ENCODE measurements at places on chromosomes 5 and 9.

GRCh38 chr5:139105621-139106071 is 92.5 kb downstream of the SIL1 start:
- no peak for DNase-seq

DNA sequence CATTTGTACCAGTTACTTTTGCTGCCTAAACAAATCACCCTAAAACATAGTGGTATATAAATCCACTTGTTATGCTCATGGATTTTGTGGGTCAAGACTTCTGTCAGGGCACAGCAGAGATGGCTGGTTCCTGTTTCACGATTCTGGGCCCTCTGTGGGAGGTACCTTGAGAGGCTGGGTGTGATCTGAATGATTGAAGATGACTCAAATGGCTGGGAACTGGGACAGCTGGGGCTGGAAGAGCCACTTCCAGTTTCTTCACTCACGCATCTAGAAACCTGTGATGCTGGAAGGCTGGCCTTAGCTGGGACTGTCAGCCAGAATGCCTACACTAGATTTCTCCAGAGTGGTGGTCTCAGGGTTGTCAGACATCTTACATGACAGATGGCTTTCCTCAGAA is 88.1 kb downstream of the KIF4B start:
- DNase-seq = no peak

GRCh38 chr5:57681942-57682341 is 199.3 kb upstream of the ACTBL2 start:
- DNase-seq = peak; percentile 75

GRCh38 chr9:129501771-129502319 is 119.1 kb downstream of the C9orf50 start:
- DNase-seq = no peak

DNA sequence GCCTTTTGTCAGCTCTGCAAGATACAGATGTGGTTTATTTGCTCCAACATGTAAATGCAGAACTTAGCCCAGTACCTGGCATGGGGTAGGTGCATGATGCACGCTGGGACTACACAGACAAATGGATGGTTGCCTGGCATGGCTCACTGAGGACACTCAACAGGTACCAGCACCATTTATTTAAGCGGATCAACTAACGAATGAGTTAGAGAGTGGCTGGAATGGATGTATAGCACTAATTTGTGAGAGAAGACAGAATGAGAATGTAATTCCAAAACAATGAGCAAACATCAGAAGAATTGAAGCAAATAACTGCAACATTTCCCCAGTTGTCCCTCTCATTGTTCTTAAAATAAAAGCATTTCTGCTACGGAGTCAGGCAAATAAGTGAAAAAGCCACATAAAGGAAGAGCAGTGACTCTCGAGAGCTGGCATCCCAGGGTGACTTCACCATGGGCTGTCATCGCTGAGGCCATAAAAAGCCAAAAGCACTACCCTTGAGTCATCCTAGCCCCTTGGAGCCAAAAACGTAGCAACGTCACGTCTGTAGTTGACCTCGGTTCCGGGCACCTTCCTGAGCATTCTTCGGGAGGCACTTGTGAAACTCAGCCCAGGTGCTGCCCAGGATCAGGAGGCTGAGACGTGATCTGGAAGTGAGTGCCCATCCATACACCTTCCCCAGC is 290.3 kb downstream of the NSG2 start:
- peak; percentile 21 for DNase-seq

DNA sequence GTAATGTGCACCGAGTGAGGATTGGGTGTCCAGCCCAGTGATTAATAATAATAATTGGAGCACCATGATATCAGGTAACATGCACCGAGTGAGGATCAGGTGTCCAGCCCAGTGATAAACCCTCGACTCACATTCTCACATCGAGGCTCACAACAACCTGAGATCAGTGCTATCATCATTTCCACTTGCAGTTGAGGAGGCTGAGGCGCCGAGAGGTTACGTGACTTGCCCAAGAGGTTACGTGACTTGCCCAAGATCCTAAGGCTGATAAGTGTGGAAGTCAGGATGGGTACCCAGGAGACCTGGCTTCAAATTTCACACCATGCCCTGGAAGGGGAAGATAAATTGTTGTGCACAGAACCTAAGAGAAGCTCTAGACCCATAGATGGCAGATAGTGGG is 189.4 kb downstream of the MED10 start:
- DNase-seq = no peak

DNA sequence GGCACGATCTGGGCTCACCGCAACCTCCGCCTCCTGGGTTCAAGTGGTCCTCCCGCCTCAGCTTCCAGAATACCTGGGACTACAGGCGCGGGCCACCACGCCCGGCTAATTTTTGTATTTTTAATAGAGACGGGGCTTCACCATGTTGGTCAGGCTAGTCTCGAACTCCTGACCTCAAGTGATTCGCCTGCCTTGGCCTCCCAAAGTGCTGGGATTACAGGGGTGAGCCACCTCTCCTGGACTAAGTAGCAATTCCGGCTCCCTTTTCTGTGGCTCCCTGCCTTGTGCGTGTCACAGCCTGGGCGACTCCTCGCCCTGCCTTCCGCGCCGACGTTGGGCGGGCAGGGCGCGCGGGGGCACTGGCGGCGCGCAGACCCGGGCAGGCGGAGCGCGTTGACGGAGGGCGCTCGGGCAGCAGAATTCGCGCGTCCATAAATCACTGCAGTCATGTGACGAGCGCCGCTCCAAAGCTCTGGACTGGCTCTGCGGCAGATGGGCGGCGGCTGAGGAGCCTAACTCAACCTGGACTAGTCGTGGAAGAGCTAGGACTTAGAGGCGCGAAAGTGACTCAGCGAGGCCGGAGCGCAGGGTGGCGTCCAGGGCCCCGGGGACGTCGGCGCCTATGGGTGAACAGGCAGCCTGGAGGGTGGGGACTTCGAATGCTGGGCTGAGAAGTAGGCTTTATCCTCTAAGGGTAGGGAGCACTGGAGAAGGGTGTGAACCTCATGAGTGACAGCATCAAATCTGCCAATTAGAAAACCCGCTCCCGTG is 1.4 kb upstream of the CIZ1 start:
- peak; percentile 99 for DNase-seq

DNA sequence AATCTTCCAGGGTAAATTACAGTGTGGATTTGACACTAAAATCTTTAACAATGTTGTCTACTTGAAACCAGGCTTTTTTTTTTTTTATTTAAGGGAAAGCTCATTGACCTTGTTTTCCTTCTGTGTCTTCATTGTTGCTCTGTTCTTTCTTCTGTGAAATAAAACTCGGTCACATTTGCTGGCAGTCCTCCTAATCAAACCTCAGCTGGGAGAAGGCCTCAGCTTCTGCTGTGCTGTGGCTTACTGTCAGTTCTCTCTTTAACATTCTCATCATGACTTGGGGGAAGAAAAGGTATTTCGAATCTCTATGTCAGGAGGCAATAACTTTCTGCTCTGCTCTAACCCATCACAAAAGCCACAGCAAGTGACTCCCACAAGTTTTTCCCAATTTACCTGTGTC is 268.9 kb downstream of the ZNF608 start:
- DNase-seq = no peak

DNA sequence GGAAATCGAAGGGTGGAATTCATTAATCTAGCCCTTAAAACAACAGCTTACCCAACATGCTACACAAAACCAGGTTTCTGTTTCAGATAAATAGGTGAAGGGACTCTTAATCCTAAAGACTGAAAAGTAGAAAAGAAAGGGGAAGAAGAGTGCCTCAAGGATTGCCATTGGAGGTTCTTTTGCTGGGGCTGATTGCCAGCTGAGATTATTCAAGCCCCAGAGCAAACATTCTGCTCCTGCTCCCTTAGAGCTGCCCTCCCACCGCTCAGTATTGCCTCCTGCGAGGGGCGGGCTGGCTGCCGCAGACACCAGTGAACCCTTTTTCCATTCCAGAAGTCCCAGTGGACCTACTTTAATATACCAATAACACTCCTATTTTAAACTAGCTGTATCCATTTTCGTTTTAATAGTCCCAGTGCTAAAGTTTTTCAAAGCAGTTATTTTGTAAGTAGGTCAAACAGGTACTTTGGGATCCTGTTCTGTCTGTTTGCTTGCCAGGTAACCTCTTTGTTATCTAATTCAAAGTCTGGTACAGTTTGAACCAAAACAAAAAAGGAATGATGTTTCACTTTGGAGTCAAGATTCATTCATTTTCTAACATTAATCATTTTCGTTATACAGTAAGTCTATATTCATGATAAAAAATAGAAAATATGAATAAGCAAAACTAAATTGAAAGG is 38.6 kb downstream of the HMGCS1 start:
- DNase-seq = no peak

DNA sequence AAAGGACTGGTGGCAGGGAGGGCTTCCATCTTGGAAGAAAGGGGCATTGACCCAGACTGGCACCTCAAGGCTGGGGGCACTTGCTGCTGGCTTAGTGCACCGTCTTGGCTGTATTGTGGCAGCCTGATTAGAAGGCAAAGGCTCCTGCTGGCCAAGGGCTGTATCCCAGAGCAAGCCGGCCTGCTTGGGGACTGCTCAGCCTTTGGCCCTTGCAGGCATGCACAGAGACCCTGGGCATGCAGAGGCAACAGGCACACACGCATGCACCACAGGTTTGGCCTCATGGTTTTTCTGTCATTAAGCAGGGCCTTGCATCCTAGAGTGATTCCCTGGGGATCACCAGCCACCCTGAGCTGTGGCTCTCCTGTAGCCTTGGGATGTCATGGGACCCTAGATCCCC is 29.0 kb downstream of the PITX1 start:
- no peak for DNase-seq

DNA sequence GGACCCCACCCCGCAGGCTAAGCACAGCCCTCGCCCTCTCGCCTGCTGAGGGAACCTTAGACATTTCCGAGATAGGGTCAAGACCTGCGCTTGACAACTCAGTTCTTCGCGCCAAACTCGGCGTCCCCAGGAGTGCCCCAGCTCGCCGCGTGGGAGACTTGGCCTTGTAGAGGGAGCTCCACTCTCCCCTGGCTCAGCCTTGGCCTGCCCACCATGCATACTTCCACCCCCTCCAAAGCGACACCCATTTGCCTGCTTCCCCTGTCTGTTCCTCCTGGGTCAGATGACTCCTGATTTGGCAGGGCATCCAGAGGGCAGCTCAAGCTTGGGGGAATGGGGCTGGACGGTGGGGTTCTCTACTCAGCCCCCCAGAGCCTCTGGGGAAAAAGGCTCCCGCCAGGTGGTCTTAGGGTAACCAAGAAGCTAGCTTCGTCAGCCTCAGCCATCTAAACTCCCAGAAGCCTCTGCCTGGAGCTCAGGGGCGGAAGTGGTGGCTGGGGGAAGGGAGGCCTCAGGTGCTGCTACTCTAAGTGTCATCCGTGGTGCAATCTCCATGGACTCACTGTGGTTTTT is 560 bp downstream of the DOCK2 start:
- DNase-seq = no peak

- DNase-seq = no peak
These were observed 8.4 kb downstream of the NSG2 start for GRCh38 chr5:174053905-174054304.

Data from kidney tubule cell (primary cell).